ENCODE measurements at places on chromosomes 11 and 22.
A peak's percentile ranks its signal among the peaks of the same experiment; 100 is the strongest.

DNA sequence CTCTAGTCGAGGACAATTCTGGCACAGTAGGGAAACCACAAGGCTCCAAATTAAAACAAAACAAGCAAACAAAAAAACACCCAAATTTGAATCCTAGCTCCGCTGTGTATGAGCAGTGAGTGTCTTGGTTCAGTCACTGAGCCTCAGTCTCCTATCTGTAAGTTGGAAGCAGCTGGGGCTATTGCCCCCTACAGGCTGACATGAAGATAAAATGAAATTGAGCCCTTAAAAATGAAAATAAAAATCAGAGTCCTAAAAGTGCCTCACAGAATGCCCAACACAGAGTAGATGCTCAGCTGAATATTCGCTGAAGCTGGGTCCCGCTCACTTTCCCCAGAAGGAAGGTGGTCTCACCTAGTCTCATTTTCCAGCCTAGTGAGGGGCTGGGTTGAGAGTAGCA, 65.2 kb downstream of the PDE2A start:
- DNase-seq = no peak

- peak; percentile 97 for DNase-seq
Measured at GRCh38 chr11:46296528-46297448, 19.3 kb downstream of the CREB3L1 start.

DNA sequence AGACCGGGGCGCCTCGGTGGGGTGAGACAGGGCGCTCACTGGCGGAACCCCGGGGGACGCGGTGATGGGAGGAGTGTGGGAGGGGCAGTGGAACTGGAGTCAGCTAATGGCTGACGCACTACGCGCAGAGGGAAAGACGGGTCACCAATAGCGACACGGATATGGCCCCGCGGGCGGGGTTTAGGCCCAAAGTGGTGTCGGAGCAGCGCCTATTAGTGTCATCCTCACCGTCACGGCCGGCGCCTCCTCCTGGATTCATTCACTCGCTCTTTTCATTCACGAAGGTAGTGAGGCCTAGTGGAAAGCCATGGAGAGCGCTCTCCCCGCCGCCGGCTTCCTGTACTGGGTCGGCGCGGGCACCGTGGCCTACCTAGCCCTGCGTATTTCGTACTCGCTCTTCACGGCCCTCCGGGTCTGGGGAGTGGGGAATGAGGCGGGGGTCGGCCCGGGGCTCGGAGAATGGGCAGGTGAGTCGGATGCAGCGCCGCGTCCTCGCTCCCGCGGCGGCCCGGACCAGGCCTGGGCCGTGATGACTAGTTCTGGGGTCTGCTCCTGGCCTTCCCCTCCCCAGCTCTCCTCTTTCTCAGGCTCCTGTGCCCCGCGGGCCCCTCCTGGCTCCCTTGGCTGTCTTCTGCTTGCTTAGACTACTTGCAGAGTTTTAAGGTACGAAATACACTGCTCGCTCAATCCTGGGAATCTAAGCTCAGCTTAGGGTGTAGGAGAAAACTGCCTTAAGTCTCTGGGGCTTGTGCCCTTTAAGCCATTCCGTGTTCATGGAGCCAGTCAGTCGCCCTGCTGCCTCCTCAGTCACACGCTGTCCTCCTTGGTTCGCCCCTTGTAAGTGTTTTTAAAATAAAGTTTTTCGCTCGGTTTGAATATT, at the start of gene HSD17B12:
Gene HSD17B12 (plus strand): TSS at position 218 of the 880 bp plus-strand sequence. CDS start 90 bp downstream, at position 308.
- DNase-seq = peak; percentile 99

GRCh38 chr11:134893810-134894685, 482.0 kb upstream of the B3GAT1 start:
- no peak for DNase-seq

GRCh38 chr22:40401981-40402406, 31.6 kb downstream of the SGSM3 start:
- no peak for DNase-seq

GRCh38 chr11:17354601-17354991, 3.0 kb downstream of the NCR3LG1 start:
- peak; percentile 73 for DNase-seq

DNA sequence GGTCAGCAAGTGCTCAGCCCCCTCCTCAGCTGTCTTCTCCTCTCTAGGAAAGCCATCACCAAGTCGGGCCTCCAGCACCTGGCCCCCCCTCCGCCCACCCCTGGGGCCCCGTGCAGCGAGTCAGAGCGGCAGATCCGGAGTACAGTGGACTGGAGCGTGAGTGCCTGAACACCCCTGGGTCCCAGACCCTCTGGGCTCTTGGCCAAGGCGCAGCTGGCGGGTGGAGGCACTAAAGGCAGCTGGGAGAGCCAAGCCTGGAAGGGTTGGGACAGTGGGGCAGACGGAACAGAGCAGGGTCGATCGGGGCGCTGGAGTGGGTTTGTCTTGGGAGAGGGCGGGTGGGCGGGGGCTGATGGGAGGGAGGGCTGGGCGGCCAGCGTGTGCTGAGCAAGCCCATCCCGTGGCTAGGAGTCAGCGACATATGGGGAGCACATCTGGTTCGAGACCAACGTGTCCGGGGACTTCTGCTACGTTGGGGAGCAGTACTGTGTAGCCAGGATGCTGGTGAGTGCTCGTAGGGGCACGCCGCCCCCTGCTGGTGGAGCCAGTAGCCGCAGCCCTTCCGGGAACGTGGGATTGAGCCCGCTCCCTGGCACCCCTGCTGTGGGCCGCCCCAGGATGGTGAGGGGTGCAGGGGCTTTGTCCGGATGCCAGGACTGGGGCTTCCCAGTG, 14.1 kb upstream of the MDK start:
- DNase-seq = peak; percentile 51

- DNase-seq = no peak
Measured at GRCh38 chr11:12685229-12685628, 11.0 kb downstream of the TEAD1 start.

GRCh38 chr11:128496692-128497060, 90.7 kb downstream of the ETS1 start:
- no peak for DNase-seq

DNA sequence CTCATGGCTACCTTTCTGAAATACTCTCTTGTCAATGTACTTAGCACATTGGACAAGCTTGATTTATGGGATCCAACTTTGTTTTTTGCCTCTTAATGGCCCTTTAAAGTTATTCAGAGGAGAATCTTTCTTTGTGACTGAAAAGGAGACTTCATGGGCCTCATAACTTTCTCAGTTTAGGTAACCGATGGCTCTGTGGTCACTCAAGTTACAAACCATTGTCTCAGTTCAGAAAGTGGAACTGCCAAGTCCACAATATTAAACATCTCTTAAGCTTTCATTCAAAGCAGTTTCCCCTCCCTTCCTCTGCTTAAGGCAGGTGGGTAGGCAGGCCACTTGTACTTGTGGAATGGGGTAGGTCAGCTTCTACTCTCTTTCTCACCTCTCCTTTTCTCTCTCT, 12.3 kb upstream of the ARL14EP start:
- DNase-seq = no peak

DNA sequence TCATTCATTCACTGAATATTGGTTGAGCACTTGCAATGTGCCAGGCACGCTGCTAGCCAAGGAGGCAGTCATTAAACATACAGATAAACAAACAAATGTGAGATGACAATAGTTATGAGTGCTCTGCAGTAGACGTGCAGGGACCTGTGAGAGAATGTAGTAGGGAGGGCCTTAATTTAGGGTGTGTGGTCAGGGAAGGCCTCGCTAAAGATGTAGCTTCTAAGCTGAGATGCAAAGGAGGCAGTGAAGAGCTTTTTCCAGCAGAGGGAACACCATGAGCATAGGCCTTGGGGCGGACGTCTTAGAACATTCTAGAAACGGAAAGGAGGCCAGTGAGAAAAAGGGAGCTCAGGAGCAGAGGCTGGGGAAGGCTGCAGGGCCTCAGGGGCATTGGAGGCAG, 789 bp upstream of the NCF4 start:
- DNase-seq = no peak

GRCh38 chr22:38751422-38752346, 4.1 kb downstream of the SUN2 start:
- no peak for DNase-seq

GRCh38 chr22:22479999-22480532, 28.5 kb downstream of the ZNF280B start:
- peak; percentile 35 for DNase-seq
